ENCODE measurements at places on chromosomes 7 and 10. TPM values are rescaled to one million over a fixed set of nuclear protein-coding genes. Genes with fewer than 3 reads are reported as not detected.

The ANKRD16 gene
- total RNA-seq: 2.8 TPM

The ANLN gene
- total RNA-seq: 1.2 TPM

The TSPAN15 gene
- 8.8 TPM for total RNA-seq

The ARHGEF5 gene
- total RNA-seq: 0.28 TPM

The LOXL4 gene
- 26.3 TPM for total RNA-seq

The TRPV5 gene
- not detected for total RNA-seq

The RARRES2 gene
- 5.3 TPM for total RNA-seq

The JCAD gene
- total RNA-seq: 10.9 TPM

The LAMTOR4 gene
- 48.7 TPM for total RNA-seq

The GPNMB gene
- total RNA-seq: 11.9 TPM

The TUBB8 gene
- total RNA-seq: not detected

The MINDY3 gene
- total RNA-seq: 7.7 TPM

The NUTM2E gene
- not detected for total RNA-seq

The FEZF1 gene
- total RNA-seq: not detected

The SP4 gene
- total RNA-seq: 5.4 TPM

The LMOD2 gene
- 383 TPM for total RNA-seq

The HOXA7 gene
- 8.4 TPM for total RNA-seq

The OPN1SW gene
- total RNA-seq: not detected

The PDE6C gene
- not detected for total RNA-seq

The HILPDA gene
- total RNA-seq: 3.6 TPM

The MRLN gene
- total RNA-seq: 219 TPM

The ATOH7 gene
- not detected for total RNA-seq

The KAT6B gene
- total RNA-seq: 16.9 TPM

The SUN3 gene
- total RNA-seq: not detected

The EXOC4 gene
- 28.0 TPM for total RNA-seq

The SPDYE11 gene
- not detected for total RNA-seq

The INA gene
- not detected for total RNA-seq

The ADGRA1 gene
- total RNA-seq: 0.06 TPM

The ACSM6 gene
- not detected for total RNA-seq

The SEMA3A gene
- 0.15 TPM for total RNA-seq

The SPDYE5 gene
- total RNA-seq: not detected

The ZNF804B gene
- not detected for total RNA-seq

The IFIT1B gene
- not detected for total RNA-seq

The MARVELD1 gene
- 5.7 TPM for total RNA-seq

The DPP6 gene
- total RNA-seq: 0.57 TPM

The TYW1B gene
- 1.2 TPM for total RNA-seq

The ANKRD1 gene
- total RNA-seq: 3,204 TPM

The MYPN gene
- total RNA-seq: 376 TPM

The AGAP6 gene
- 5.0 TPM for total RNA-seq

The ABCB1 gene
- total RNA-seq: 2.4 TPM

The WEE2 gene
- not detected for total RNA-seq

All from psoas muscle (tissue), 8 donors.